ENCODE measurements at places on chromosomes 7 and 10.

DNA sequence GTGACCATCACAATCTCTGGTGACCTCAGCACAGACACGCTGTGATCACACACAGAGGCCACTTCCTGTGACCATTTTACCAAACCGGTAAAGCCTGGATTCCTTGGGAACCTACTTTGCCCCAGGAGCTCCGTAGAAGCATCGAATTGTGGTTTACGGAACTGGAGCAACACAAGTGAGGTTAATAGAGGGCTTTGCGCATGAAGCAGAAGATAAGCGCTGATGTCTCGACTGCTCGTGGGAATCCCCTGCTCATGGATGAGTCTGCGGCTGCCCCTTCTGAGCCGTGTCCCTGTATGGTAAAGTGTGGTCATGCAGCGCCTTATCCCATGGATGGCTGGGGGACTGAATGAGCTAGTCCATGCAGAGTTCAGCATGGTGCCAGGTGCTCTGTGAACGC, 53.6 kb downstream of the VIPR2 start:
- no peak for DNase-seq

DNA sequence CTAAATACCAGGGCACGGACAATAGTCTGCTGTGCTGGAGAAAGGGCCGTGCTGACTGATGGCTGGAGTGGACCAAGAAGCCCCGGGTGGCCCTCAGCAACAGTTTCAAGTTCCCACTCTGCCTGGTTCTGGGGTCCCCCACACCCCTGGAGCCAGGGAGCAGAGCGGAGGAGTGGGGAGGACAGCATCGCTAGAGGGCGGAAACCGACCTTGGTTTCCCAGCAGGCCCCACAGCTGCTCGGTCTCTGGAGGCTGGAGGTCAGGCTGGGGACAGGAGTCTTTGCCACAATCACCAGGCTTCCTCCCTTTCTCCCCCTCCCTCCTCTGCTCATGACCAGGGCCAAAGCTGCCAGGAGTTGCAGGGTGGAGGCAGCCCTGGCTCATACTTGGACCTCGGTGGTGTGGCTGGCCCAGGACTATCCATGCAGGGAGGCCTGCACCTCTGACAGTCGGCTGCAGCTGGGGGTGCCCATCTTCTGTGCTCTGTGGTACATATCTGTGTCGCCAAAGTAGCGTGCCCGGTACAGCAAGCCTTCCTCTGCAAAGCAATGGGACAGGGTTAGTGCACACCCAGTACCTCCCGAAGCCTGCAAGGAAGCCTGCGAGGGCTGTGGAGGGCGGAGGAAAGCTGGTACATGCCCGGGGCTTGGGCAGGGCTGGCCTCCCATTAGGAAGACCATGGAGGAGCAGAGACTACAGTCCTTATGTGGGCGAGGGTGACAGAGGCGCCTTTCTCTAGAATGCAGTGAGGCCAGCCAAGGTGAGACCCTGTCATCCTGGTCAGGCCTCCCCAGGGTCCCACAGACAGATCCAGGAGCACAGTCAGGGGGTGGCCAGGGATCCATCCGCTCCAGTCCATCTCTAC, 19.1 kb downstream of the DNAJB12 start:
- no peak for DNase-seq

DNA sequence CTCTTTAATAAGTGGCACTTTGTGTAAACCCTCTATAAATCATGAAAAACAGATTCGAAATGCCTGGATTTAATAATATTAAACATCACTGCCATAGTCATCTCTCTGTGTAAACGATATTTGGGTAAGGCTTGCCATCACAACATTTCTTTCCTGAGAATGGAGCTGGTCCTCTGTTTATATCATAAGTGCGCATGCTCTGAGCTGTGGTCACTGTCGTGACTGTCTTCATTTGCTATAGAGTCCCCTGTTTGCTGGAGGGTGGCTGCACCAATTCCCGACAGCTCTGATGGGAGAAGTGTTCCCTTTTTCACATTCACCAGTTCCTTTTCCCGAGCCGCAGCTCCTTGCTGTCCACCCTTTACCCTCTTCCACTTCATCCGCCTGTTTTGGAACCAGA, 50.4 kb upstream of the AGMO start:
- no peak for DNase-seq

DNA sequence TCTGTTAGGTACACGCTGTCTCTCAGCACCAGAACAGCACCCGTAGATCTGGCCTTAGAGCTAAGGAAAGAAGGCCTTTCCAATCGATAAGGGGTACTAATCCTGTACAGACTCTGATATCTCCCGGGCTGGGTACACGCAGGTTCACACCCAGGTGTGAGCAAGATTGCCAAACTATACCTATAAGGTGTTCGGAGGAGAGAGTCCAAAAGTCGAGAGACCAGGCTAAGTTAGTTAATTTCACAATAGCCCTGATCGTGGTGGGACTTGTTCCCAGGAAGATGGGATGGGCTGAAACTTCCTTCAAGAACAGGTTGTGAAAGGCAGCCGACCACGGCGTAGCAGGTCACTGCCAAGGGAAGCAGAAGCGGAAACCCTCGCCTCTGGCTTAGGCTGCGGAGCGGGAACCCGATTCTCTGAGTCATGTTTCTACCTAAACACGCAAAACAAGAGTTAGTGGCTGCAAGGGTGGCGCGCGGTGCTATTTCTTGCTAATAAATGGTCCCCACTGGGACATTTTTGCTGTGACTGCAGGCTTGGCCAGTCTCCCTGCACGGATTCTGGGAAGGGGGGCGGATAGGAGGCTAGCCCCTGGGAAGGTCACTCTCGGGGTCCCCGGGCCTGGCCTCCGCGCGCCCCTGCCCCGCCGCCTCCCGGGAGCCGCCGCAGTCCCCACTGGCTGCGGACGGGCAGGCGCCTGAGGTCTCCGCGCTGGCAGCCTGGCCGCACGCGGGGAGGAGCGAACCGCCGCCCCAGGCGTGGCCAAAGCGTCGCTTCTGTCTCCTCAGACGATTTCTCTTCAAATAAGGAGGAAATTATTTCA, 75.4 kb upstream of the PDSS1 start:
- no peak for DNase-seq

DNA sequence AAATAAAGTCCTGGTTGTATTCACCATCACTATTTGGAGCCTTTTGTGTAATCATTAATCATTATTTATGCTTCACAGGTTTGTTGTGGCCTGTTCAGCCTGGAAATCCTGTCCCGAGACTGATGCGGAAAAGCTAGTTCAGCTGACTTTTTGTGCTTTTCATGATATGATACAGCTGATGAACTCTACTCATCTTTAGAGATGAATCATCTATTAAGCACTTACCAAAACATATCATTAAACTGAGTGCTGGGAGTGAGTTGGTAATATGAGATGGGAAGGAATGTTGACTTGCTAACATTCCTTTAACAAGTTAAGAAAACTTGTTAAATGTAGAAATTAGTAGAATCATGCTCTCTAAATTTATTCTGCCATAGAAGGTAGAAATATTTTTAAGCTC, 53.0 kb downstream of the CROT start:
- no peak for DNase-seq

GRCh38 chr10:114748241-114748640, 73.3 kb upstream of the FHIP2A start:
- no peak for DNase-seq

GRCh38 chr7:138663725-138664710, 37.1 kb downstream of the SVOPL start:
- DNase-seq: no peak

DNA sequence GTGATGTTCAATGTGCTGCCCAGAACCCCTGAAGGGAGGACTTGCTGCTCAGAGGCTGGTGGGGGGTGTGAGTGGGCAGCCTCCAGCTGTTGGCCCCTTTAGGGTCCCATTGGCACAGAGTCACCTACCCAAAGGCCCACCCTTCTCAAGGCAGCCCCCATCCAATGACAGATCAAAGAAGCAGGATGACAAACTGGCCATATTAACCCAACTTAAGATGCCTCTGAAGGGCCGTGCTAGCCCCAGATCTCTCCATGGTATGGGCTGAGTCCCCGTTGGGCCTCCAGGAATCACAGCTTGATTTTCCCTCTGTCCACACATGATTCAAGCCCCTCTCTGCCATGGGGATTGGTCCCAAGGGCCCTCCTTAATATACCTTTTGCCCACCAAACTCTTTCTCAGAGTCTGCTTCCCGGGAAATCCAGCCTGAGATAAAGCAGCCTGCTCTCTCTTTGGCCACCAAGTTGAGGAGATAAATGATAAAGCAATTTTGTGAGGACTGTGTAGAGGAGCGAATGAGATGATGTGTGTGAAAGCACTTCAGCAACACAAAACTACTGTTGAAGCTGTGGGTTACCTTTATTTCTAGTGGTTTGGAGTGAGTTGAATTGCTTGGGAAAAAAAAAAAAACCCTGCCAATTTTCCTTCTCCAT, 38.2 kb upstream of the C10orf71 start:
- no peak for DNase-seq

DNA sequence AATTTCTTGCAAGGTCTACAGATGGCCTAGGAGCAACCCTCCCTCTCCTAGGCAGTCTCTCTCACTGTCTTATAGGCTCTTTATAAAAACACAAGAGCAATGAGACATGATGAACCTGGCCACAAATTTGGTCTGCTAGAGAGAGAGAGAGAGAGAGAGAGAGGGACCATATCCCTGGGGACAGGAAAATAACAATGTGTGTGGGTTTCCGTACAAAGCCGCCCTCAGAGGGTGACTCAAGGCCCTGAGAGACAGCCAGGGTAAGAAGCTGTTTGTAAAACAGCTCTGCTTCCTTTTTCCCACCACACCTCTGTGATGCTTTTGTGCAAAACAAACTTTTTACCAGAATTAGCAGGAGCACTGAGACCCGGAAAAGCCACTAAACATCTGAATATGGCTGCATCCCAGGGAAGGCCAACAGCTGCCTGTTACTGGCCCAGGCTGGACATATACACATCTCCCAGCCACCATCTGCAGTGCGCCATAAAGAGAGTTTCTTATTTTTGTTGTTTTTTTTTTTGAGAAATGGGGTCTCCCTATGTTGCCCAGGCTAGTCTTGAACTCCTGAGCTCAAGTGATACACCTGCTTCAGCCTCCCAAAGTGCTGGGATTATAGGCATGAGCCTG, 18.4 kb downstream of the GIMAP5 start:
- no peak for DNase-seq

DNA sequence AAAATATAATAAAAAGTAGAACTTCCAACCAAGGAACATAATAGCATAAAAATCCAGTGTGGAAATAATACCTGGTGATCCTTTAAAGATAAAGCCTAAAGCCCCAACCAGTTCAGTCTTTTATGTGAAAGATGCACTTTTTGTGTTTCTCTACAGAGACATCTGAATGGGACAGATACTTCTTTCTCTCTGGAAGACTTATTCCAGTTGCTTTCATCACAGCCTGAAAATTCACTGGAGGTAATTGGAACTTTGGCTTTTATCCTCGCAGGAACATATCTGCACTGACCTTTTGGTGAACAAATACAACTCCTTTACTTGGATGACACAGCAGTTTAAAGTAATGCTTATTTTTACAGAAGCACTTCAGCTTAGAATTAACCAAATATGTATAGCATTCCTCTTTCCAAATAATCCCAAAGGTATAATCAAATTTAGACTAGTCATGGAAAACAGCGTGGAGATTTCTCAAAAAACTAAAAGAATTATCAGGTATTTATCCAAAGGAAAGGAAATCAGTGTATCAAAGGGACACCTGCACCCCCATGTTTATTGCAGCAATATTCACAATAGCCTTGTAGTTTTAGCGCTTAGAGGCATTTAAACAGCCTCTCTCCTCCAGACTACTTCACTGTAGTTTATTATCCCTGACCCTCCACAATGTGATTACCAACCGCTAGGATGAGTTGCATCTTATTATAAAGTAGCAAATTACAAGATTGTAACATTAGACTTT, 16.8 kb downstream of the HNRNPA2B1 start:
- no peak for DNase-seq

DNA sequence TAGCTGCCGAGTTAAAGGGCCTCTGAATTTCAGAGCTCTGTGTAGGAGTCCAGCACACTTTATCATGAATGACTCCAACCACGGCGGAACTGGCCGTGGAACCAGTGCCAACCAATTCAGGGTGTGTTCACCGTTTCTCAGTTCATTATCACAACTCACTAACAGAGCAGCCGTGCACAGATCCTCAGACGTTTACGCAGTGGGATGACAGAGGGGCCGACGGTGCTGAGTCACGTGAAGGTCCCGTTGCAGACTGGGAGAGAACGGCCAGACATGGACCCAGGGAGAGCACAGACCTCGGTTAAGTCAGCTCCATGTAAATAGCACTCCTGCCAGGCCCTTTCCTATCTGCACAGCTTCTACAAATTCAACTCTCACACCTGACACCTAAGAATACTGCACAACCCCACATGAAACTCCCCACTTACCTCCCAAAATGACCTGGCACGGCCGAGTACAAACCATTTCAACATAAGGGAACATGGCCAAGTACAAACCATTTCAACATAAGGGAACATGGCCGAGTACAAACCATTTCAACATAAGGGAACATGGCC, 95.5 kb downstream of the DIP2C start:
- DNase-seq: no peak

GRCh38 chr7:48118041-48118440, 29.0 kb downstream of the UPP1 start:
- DNase-seq: no peak

DNA sequence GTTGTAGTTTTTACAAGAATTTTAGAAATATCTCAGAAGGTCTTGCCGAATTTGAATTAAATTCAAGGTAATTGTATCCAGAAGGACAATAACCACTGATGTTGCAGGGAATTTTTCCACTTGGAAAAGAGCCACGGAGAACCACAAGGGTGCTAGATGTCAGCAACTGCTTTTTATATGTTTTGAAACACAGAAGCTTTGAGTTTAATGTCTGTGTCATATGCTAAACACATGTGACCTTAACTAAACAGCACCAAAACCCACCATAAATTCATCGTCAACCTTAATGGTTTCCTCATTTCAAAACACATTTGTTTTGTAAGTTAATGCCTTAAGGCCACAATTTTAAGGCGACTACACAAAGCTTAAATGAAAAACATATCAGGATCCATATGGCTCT, 106.9 kb downstream of the COL28A1 start:
- DNase-seq: no peak

DNA sequence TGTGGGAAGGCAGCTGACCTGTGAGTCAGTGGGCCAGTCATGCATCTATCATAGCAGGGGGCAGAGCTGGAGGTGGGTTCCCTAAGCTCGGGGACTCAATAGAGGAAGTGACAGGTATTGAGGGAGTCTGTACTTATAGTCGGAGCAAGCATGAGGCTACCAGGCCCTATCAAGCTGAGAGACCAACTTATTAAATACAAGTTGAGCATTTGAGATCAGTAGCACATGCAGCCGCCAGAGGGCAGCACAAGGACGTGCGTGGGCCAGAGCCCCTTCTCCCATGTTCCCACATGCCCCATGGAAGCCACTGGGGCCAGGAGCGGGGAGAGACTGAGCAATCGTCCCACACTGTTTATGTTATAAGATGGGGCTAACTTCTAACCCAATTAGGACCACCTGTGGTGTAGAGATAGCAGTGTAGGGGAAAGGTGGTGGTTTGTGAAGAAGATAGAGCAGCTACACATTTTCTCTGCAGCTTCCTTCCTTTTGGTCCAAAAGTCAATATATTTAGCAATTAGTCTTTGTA, 13.0 kb upstream of the STK31 start:
- no peak for DNase-seq

- no peak for DNase-seq
These were observed 10.7 kb downstream of the CUTC start for GRCh38 chr10:99742701-99743100.

GRCh38 chr10:123429706-123430221, 236.4 kb upstream of the GPR26 start:
- DNase-seq: peak; percentile 75

- no peak for DNase-seq
These were observed 12.3 kb downstream of the ELN start for GRCh38 chr7:74040101-74040790.
